Amniotic stem cell (primary cell): ENCODE measurements at places on chromosomes 6 and 20.

DNA sequence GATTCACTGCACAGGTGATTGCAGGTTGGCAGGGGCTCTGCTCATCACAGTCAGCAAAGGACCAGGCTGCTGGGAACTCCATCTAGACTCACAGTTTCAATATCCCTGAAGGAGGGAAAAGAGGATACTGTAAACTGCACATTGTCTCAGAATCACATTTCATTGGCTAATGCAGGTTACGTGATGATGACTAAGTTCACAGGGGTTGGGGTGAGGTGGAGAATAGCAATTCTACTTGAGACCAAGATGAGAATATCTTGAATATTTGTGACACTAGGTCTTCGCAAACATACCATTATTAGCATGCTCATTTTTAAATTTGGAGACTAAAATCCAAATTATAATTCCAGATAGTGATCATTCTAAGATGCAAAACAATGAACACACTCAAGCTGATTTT lies 208.5 kb upstream of the CITED2 start:
- DNase-seq = no peak

DNA sequence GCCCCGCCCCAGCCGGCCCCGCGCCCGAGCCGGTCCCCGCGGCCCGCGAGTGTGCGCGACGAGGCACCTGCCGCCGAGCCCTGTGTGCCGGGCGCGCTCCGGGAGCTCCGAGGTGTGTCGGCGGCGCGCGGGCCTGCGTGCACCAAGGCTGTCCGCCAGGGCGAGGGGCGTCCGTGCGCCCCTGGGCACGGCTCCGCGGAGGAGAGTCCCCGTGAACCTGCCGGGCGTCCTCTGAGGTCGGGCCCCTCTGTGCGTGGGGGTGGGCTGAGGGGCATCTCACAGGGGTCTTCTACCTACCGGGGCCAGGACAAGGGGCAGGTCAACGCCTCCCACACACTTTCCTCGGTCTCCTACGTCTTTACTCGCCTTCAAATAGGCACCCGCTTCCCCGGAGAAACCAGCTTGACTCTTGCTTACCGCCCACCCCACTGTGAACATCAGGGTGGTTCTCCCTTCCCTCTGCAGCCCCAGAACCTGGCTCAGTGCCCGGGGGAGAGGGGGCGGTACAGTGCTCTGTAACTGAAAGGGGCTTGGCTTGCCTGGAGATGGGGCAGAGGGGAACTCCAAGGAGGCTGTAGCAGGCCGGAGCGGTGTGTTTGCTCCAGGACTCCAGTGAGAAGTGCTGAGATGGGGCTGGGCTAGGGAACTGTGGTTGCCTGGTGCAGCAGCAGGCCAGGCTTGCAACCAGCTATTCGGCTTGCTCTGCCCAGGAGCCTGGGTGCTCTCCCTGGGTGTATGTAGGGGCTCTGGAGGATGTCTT lies at the start of gene SAMD10:
Gene SAMD10 (minus strand): TSS at position 86 of the 760 bp plus-strand sequence. CDS start 175 bp downstream, outside the sequence.
- DNase-seq = no peak

DNA sequence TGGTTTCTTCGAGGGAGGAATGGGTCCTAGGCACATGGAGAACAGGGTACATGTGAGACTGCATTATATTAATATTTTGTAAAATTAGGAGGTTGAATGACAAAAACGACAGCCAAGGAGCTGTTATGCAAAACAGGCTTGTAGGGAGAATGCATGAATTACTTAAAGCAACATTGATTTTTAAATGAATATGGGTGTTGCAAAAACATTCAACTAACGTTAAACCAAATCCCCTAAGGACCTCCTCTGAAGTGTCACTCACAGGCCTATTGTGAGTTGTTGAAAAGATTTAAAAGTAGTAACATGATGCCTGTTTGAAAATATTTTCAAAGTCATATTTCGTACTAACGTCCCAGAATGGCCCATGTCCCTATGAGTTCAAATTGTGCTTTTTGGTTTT lies 21.9 kb downstream of the FBXL4 start:
- no peak for DNase-seq

- no peak for DNase-seq
Measured at GRCh38 chr6:137866200-137866913, 702 bp upstream of the TNFAIP3 start.

GRCh38 chr6:90044833-90045381 lies 150.6 kb downstream of the GJA10 start:
- DNase-seq = no peak
